ENCODE measurements at places on chromosomes 13 and 19.
A peak's percentile ranks its signal among the peaks of the same experiment; 100 is the strongest.

DNA sequence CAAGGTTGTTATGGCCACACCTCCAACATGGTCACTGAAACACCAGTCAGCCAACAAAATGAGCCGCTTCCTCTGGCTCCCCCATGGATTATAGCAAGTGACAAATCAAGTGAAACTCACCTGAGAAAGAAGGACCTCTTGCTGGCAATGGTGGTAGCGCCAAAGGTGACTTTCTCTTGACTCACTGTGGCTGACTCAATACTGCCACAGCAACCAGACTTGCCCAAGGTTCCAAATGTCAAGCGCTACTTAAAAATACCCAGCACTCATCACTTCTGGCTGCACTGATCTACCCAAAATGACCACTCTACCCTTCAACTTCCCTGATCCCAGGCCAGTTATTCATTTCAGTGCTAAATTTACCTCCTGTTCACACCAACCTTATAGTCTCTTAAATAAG lies 495.5 kb downstream of the FOXO1 start:
- DNase-seq: no peak

DNA sequence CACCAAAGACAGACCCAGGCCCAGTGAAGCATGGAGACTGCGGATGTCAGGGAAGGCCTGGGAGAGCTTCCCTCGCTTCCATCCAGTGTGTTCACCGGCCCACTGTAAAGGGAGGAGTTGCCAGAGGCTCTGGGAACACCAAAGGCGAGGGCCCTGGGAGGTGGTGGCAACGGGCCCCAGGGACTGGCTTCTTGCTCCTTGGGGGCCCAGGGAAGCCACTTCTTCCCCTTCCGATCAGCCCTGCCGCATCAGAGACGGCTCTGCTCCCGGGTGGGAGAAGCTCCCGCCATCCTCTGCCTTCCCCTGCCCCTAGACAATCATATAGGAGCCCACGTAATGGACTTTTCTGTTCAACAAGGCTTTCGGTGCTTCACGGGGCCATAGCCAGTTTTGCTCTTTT lies 83.4 kb upstream of the GPR183 start:
- no peak for DNase-seq

DNA sequence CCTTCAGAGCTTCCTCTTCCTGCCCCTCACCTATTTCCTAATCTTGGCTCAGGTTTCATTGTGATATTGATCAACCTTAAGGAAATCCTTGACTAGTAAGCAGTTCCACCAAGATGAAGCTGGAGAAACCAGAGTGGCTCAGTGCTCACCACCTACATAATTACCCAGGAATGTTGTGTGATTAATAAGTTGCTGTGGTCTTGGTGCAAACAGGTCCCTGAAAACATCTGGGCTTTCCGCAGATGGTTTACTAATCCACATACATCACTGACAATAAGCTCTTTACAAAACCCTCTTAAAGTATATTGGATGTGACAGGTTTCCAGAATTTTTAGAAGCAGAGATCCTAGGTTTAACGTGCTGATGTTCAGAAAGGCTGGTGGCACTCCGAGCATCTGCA lies 8.6 kb upstream of the SERP2 start:
- DNase-seq: no peak

- no peak for DNase-seq
These were observed 292.4 kb downstream of the EFNB2 start for GRCh38 chr13:106243011-106243565.

DNA sequence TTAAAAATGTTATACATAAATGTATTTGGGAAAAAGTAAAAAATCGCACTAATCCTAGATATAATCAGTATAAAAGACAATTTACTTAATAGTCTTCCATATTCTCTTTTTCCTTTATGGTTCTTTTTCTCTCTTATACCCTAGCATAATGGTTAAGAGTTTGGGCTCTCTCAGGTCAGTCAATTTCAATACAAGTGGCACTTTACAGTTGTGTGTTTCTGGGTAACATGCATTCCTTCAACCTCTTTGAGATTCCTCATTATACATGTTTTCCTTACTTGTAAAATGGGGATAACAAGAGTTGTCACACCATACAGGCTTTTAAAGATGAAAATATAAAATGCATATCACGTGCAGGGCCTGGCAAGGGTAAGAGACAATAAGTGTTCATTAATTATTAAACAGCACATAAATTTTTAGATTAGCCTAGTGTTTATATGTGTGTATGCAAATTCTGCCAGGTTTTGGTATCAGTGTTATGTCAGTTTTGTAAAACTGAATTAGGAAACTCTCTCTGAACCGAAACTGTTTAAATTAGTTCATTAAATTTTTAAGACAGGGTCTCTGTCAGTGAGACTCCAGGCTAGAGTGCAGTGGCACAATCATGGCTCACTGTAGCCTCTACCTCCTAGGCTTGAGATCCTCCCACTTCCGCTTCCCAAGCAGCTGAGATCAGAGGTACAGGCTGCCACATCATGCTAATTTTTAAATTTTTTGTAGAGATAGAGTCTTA lies 49.8 kb downstream of the ELF1 start:
- DNase-seq: peak; percentile 21

- no peak for DNase-seq
These were observed 334.7 kb upstream of the DACH1 start for GRCh38 chr13:72201726-72202125.

GRCh38 chr19:35882114-35882832 lies 13.9 kb downstream of the APLP1 start:
- DNase-seq: peak; percentile 24

DNA sequence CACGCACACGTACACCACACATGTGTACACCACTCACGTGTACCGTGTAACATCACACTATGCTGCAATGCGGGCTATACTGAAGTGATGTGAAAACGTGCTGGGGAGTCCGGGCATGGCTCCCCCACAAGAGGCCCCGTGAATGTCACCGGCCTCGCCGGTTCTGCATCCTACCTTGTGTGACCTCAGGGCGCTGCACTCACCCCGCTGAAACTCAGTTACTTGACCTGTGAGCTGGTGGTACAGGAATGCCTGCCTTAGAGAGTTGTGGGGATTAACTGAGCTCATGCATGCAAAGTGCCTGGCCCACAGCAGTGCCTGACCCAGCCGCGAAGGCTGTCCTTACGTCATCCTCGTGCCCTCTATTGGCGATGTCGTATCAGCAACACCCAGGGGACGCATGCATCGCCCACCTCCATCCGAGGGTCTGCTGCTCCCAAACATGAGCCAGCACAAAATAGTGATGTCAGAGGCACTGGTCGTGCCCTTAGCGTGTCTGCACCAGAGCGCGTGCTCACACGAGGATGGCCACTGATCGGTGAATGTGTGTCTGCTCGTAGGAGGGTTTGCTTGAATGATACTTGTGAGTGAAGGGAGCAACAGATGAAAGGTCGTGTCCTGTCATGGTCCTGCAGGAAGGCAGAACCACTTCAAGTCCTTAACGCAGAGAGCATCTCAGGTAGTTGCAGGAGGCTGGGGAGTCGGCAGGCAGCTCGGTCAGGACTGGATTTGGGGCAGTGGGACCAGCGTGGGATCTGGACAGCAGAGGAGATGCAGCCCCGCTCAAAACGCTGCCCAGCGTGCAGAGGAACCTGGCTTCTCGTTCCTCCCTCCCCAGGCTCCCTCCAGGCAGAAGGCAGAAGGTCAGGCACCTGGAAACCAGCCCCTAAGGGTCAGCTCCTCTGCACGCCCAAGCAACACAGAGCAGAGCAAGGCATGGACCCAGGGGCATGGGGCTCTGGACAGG lies 126.2 kb upstream of the SPACA7 start:
- no peak for DNase-seq

GRCh38 chr13:110245416-110245899 lies 61.5 kb downstream of the COL4A1 start:
- no peak for DNase-seq

DNA sequence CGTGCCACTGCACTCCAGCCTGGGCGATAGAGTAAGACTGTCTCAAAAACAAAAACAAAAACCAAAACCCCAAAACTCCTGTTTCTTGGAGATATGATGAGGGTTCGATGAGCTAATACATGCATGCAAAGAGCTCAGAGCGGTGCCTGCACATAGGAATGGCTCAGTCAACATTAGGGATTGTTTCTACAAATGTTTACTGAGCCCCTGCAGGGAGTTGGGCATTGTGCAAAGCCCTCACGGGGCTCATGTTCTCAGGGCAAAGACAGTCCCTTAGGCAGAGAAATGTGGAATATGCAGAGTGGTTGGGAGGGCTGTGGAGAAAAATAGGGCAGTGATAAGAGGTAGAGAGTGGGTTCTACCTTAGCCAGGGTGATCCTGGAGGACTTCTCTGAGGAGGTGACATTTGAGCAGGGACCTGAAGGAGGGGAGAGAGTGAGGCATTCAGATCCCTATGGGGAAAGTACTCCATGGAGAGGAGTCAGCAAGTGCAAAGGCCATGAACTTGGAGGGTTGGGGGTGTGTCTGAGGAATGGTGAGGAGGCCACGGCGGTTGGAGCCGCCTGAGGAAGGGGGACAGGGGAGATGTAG lies 1.5 kb upstream of the EHD2 start:
- DNase-seq: no peak

DNA sequence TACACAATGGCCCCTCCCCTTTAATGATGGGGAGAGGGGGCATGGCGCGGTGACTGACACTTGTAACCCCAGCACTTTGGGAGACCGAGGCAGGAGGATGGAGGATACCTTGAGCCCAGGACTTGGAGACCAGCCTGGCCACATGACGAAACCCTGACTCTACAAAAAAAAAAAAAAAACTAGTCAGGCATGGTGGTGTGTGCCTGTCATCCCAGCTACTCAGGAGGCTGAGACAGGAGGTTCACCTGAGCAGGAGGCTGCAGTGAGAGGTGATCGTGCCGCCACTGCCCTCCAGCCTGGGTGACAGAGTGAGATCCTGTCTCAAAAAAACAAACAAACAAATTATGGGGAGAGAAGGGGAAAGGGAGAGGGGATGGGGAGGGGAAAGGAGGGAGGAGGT lies 13.8 kb upstream of the ZBTB7A start:
- no peak for DNase-seq

DNA sequence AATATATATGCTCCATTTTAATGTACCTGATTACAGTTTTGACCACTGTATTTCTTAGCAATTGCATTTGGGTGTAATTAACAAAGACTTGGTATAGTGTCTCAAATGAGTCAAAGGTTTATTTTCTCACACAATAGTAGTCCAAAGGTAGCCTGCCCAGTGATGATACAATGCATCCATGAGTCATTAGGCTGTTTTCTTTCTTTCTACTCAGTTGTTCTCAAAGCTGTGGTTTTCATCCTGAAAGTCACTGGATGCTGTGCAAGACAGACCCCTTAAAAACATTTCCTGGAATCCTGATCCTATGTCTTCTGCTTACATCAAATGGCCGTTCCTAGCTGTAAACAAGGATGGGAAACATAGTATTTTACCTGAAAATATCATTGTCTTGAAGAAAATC lies 651.2 kb upstream of the MIR17HG start:
- no peak for DNase-seq

DNA sequence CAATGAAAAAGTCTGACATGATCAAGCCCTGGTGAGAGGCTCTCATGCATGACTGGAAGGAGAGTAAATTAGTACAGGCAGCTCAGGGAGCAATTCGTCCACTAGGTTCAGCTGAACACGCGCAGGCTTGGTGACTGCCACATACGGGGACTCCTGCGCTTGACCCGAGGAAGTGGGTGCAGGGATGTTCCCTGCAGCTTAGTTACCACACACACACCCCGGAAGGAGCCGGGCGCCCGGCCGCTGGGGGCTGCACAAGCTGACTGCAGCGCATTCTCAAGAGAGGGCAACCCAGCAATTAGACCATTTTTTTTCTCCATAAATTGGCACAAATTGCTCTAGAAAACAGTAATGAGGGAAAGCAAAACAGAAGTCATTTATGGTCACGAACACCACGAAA lies 23.0 kb upstream of the MIER2 start:
- DNase-seq: no peak

- DNase-seq: no peak
These were observed 1173.3 kb downstream of the PCDH17 start for GRCh38 chr13:58804832-58805231.

DNA sequence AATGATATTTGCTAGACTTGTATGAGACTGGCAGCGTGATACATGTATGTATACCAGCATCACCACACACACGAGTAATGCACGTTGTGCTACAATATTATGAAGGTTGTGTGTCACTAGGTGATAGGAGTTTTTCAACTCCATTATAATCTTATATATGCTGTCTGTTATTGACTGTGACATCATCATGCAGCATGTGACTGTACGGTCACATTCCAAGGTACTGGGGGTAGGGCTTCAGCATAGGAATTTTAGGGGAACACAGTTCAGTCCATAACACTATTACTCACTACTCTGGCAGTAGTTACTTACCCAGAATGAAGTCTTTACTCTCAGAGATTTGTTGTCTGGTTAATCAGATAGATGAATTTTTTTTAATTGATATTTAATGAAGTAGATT lies 91.1 kb downstream of the CDK8 start:
- no peak for DNase-seq

DNA sequence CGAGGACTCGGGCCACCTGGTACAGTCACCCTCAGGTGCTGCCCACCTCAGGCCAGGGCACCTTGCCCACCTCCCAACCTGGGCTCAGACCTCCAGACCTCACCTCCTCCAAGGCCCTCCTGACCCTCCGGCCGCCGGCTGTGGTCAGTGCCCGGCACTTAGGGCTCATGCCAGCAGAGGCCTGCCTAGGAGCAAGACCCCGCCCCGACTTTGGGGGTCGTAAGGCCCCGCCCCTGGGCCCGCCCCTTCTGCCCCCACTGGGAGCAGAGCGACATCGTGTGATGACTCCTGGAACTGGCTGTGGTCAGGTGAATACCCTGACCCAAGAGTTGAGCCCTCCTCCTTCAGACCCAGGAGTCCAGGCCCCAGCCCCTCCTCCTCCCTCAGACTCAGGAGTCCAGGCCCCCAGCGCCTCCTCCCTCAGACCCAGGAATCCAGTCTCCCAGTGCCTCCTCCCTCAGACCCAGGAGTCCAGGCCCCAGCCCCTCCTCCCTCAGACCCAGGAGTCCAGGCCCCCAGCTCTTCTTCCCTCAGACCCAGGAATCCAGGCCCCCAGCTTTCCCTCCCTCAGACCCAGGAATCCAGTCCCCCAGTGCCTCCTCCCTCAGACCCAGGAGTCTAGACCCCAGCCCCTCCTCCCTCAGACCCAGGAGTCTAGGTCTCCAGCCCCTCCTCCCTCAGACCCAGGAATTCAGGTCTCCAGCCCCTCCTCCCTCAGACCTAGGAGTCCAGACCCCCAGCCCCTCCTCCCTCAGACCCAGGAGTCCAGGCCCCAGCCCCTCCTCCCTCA lies at the start of gene SBK2:
SBK2 (minus strand) TSS at position 183 of the 790 bp plus-strand sequence. CDS start 839 bp downstream, outside the sequence.
- DNase-seq: no peak

- no peak for DNase-seq
These were observed 68.2 kb downstream of the ITGBL1 start for GRCh38 chr13:101520672-101521071.

Data from effector memory CD4-positive, alpha-beta T cell (primary cell).